ENCODE measurements at places on chromosomes 2 and 18.

DNA sequence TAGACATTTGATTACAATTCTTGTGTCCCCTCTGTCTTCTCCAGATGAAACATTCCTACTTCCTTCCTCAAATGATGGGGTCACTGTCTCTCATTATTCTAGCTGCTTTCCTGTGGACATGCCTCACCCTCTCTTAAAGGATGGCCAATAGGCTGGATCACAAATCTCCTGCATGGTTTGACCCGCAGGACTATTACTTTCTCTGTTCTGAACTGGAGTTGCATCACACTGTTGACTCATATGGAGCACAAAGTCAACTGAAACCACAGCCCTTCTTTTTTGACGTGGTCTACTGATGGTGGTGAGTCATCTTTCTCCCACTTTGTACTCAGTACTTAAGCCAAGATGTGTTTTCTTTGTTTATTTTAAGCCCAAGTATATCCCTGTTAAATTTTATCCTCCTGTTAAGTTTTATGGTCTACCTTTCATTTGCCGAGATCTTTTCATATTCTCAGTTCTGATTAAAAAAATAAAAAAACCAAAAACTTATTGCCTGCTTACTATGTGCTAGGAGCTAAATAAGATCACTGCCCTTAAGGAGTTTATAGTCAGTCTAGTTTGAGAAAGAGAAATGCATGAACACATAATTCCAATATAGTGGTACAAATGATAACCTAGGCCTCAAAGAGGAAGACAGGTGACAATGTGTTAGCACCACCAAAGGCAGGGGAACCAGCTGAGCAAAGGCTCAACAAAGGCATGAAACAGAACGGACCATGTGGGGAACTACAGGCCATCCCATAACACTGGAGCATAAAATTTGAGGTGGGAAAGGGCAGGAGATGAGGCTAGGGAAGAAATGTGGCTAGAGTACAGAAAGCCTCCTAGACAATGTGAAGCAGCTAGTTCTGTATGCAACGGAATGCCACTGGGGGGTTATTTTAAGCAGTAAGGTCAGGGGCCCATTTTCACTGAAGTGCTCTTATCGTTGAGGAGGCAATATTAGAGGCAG, 67.6 kb upstream of the ZFP36L2 start:
- DNase-seq = peak; percentile 5

GRCh38 chr2:8329660-8330622, 351.9 kb upstream of the ID2 start:
- DNase-seq = no peak

DNA sequence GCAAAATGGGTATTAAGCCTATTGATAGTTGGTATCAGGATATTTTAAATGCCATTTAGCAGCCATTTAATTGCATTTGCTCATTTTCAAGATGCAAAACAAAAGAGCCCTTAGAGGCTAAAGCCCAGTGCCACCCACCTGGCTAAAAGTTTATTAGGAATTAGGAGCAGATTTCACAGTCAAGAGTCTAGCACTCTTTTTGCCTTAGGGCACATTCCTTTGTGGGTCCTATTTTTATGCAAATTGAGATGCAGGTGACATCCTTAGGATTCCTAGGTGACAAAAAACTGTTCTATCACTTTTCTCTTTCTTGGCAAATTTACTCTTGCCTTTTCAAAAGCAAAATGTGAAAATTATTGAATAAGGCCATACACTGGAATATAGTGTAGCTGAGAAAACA, 42.0 kb downstream of the CTNNA2 start:
- DNase-seq = no peak

DNA sequence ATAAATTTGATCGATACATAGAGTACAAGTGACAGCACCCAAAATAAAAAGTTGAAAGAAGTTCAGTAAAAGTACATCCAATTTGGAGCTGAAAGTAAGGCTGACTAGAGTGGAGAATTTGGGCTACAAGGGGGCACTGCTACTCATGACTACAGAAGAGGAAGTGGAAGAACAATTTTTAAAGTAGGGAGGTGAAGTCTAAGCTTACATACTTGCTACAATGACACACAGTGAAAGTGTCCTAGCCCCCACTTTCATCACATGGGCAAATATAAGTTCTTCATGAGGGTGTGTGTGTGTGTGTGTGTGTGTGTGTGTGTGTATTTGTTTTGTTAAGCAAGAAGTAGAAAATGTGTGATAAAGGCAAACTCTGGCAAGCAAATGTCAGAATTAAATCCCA, 45.7 kb downstream of the MAP3K2 start:
- no peak for DNase-seq

DNA sequence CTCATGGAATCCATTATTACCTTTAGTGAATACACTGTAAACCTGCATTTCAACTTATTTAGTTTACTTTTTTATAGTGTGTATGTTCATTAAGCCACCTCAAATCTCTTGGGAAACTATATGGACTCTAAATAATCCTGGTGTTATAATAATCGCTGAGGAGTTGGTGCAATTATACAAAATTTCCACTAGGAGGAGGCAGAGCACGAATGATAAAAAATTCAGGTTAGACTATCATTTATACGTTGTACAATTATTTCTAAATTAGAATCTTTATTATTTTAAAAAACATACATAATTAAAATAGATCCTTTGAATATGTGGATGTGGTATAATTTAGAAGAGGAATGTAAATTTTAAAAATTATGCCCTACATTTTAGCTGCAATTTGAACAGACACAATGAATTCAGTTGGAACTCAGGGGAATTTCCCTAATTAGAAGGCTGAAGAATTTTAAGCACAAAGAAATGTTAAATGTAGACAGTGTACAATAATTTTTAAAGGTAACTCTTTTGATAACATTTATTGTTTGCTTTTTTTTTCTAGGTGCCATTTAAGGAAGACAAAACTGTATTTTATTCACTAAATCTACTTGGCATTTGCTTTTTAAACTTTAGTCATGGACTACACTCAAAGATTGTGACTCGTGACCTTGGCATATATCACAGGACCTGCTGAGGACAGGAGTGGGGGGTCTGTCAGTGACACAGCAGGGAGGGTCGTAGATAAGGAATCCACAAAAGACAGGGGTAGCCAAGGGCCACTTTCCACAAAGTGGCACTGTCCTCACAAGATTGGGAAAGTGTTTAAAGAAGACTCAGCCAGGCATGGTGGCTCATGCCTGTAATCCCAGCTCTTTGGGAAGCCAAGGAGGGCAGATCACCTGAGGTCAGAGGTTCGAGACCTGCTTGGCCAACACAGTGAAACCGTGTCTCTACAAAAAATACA, 45.5 kb downstream of the RAB12 start:
- no peak for DNase-seq

- no peak for DNase-seq
Measured at GRCh38 chr2:172845028-172845630, 109.5 kb downstream of the RAPGEF4 start.

DNA sequence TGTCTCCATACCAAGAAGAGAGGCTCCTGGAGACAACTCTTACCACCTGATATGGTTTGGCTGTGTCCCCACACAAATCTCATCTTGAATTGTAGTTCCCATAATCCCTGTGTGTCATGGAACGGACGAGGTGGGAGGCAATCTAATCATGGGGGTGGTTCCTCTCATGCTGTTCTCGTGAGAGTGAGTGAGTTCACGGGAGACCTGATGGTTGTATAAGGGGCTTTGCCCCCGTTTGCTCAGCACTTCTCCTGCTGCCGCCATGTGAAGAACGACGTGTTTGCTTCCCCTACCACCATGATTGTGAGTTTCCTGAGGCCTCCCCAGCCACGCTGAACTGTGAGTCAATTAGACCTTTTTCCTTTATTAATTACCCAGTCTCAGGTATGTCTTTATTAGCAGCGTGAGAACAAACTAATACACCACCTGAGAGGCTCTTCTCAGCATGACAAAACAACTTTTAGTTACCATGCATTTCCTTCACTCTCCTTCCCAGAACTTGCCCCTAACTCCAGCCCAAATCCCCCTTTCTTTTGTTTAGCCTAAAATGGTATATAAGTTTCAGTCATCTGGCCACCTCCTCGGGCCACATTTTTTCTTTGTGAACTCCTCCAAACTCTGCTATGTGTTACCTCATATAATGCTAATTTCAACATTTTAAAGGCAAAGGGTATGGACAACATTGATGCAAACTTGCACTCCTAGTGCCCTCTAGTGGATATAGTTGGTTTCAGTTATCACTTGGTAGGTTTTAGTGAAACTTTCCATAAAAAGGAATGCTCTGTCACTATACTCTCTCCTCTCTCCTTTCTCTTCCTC, 58.6 kb upstream of the SLC25A52 start:
- no peak for DNase-seq

DNA sequence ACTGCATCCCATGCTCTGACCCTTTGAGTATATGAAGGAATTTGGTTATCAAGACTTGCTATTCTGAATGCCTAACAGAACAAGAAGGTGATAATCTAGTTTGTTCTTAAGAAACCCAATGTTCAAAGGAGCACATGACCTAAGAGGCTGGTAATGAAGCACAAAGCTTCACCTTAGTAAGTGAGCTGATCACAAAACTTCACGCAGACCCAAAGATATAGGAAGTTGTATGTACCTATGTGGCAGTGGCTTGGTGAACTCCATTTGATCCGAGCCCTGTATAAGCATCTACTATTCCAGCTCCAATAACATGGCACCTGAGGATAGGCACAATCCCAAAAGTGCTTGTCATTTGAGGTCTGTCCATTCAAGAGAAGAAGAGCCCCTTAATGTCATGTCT, 78.6 kb downstream of the ANKRD44 start:
- DNase-seq = no peak

DNA sequence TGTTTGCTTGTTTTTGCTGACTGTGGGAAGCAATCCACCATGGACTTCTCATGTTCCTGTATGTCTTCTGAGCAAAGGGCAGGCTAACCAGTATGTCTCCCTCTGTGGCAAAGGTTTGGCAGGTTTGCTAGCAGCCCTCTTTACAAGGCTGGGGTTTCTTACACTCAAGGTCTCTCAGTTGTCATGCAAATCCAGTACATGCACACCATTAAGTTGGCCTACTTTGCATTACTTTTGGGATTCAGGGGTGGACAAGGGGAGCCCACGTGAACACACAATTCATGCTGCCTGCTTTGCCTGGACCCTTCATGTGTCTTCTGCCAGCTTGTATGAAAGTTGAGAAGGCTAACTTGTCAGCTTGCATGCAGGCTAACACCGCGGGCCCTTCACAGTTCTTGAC, 134.9 kb downstream of the LRRTM4 start:
- no peak for DNase-seq

DNA sequence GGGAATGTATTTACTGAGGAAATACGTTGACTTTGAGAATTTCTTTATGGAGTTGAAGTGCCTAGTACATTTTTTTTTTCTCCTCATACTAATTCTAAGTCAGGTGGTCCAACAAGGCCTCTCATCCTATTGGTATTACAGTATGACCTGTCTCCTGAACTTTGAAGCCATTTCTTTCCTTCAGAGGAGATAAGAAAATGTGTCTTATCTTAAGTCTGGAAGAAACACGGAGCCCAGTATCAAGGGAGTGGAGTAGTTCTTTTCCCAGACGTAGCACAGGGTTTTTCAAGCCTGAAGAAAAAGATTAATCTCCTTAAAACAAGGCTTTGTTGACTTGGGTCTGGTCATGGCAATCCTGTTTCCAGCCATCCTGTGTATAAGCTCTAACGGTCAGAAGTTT, 11.6 kb upstream of the CPS1 start:
- no peak for DNase-seq

GRCh38 chr2:128604045-128604444, 285.4 kb upstream of the HS6ST1 start:
- no peak for DNase-seq

DNA sequence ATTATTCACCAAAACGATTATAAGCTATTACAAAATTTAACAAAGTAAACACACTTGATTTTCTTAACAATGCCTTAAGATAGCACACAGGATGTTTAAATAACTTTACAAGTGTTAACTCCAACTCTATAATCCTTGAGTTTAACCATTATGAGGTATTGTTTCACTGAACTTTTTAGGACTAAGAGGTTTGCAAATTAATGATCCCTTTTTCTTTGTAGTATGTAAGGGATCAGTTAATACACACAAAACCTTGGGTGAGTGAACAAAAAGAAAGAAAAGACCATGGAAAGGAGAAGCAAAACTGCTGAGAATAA, 21.5 kb upstream of the TFPI start:
- no peak for DNase-seq

GRCh38 chr2:173511942-173512341, 157.3 kb downstream of the CDCA7 start:
- DNase-seq = no peak

DNA sequence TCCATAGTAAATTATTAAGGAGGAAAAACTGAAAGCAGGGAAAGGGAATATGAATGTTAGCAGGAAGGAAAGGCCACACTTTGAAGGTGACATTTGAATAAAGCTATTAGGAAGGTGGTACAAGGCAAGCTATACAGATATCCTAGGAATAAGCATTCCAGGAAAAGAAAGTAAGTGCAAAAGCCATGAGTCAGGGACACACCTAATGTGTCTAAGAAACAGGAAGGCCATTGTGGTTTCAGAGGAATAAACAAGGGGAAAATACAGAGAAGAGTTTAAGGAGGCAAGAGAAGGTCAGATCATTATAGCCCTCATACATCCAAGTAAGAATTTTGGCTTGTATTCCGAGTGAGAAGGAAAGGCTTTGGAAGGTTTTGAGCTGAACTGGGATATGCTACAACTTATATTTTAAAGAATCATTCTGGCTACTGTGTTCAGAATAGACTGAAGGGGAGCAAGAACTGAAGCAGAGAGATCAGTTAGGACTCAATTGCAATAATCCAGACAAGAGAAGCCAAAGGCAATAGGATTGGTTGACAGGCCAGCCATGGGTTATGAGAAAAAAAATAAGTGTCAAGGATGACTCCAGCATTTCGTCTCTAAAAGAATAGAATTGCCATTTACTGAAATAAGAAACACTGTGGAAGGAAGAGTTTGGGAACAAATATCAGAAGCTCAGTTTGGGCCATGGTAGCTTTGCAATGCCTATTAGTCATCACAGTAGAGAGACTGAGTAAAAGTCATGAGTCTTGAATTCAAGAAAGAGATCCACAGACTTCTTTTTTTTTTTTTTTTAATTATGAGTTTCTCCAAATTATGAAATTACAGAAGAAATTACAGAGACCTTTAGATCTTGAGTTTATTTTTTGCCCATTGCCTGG, 11.3 kb downstream of the RAD51AP2 start:
- DNase-seq = no peak

GRCh38 chr18:39296293-39296888, 1730.8 kb upstream of the CELF4 start:
- no peak for DNase-seq

GRCh38 chr18:9330419-9330818, 4.2 kb upstream of the TWSG1 start:
- no peak for DNase-seq

GRCh38 chr2:218137514-218137913, 11.7 kb downstream of the CXCR2 start:
- DNase-seq = no peak

DNA sequence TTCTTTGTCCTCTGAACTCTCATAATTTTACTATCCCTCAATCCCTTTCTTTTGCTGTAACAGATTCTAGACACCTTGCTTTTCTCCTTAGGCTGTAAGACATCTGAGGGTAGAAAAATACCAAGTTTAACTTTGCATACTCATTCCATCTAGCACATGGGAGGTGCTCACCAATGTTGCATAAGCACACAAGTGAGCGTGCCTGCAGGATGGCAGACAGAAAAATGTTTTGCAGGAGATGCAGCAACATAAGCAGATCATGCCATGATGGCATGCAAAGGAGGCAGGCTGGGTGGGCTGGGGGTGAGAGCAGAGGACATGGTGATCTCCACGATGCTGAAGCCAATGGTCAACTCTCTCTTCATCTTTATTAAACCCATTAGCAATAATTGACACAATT, 24.1 kb downstream of the CYRIA start:
- DNase-seq = no peak

Data from stimulated activated CD8-positive, alpha-beta memory T cell treated with anti-CD3 and anti-CD28 coated beads, Interleukin-4, amount 100 ng/mL, for 1 hour (primary cell).